ENCODE measurements at places on chromosomes 5 and 9. TPM values are rescaled to one million over a fixed set of nuclear protein-coding genes. Genes with fewer than 3 reads are reported as not detected.

The DBH gene
- total RNA-seq, result 1.8 TPM

GRCh38 chr9:121735793-121736770 lies 84.6 kb downstream of the DAB2IP start:
- H3K4me1 ChIP-seq, result peaks cover 58% of the 10 kb centered on the region
- no peaks in the 10 kb centered on the region for H3K36me3 ChIP-seq
- DNase-seq, result peak; percentile 75
- peaks cover 18% of the 10 kb centered on the region for H3K27me3 ChIP-seq

GRCh38 chr5:6439588-6440550 lies 8.8 kb upstream of the UBE2QL1 start:
- H3K27me3 ChIP-seq, result peaks cover 2% of the 10 kb centered on the region
- no peaks in the 10 kb centered on the region for H3K36me3 ChIP-seq
- H3K4me3 ChIP-seq, result no peak overlapping the region
- no peak overlapping the region for H3K27ac ChIP-seq
- DNase-seq, result no peak

- no peaks in the 10 kb centered on the region for H3K4me1 ChIP-seq
- DNase-seq, result no peak
- H3K27me3 ChIP-seq, result no peaks in the 10 kb centered on the region
- no peak overlapping the region for H3K4me3 ChIP-seq
- H3K27ac ChIP-seq, result no peak overlapping the region
- no peaks in the 10 kb centered on the region for H3K36me3 ChIP-seq
Observed at GRCh38 chr5:166625210-166625865, 1666.1 kb upstream of the WWC1 start.

GRCh38 chr5:77633207-77633675 lies 5.3 kb downstream of the OTP start:
- H3K27ac ChIP-seq, result no peak overlapping the region
- H3K4me3 ChIP-seq, result peak overlapping the region; percentile 31
- DNase-seq, result no peak
- H3K36me3 ChIP-seq, result no peaks in the 10 kb centered on the region
- peaks cover 41% of the 10 kb centered on the region for H3K27me3 ChIP-seq

- H3K4me3 ChIP-seq, result no peak overlapping the region
- H3K27me3 ChIP-seq, result no peaks in the 10 kb centered on the region
- no peak for DNase-seq
- H3K36me3 ChIP-seq, result no peaks in the 10 kb centered on the region
- H3K27ac ChIP-seq, result no peak overlapping the region
- H3K4me1 ChIP-seq, result peaks cover 12% of the 10 kb centered on the region
Observed at GRCh38 chr9:14278291-14278721, 35.6 kb downstream of the NFIB start.

The TRPM3 gene
- total RNA-seq, result 3.3 TPM

DNA sequence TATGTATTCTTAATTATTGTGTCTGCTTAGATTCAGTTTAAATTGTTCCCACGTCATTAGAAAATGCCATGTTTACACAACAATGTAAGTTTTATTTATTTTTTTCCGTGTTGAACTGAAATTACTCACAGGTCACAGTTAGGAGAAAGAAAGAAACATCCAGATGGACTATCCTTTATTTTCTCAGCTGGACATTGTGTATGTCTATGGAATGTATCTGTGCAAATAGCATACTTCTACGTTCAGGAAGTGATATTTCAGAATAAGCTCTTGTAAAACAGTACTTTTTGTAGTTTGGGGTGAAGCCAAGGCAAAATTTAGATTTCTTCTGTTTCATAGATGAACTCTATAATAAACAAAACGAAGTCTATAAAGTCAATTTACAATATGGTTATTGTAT lies 249.0 kb upstream of the ZNF608 start:
- no peaks in the 10 kb centered on the region for H3K27me3 ChIP-seq

DNA sequence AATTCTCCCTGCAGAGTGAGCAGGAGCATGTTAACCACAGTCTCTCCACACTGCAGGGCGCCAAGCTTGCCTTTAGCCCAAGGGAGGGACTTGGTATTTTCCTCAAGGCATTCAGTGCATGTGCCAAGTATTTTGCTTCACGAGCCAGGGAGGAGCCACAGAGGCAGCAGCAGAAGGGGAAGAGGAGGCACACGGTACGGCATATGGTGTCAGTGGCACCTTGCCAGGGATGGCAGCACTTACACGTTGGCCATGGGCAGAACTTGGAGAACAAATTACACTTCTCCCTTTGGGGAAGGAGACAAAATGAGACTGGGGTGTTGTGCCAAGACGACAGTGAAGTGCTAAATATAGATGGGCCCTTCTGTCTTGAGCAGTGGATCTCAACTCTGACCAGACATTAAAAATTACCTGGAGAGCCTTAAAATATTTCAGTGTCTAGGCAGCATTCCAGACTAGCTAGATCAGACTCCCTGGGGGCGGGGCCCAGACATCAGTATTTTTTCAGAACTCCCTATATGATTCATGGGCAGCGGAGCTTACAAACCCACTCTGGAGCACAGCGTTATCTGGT lies 155.8 kb downstream of the DRD1 start:
- H3K4me1 ChIP-seq, result no peaks in the 10 kb centered on the region
- peaks cover 3% of the 10 kb centered on the region for H3K27me3 ChIP-seq
- no peak for DNase-seq

The ZFR gene
- 84.5 TPM for total RNA-seq

The GRM6 gene
- not detected for total RNA-seq

The NMUR2 gene
- total RNA-seq, result not detected

DNA sequence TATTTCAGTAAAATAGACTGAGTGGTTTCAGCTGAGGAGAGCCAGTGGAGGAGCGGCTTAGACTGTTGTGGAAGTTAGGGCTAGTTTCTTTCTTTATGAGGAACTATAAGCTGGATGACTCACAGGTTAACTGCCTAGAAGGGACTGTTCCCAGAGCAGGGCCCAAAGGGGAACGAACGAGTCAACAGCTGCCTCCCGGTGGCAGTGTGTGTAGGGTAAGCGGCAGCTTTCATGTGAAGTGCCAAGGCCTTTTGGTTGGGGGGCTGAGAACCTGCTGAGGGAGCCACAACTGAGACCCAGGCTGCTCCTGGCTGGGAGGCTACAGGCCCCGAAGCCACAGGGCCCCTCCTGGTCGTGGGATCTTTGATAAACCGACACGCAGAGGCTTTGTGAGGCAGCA lies 7.0 kb downstream of the SQSTM1 start:
- H3K4me1 ChIP-seq, result peaks cover 20% of the 10 kb centered on the region
- H3K27ac ChIP-seq, result peak overlapping the region; percentile 52
- H3K36me3 ChIP-seq, result peaks cover 17% of the 10 kb centered on the region
- H3K27me3 ChIP-seq, result peaks cover 6% of the 10 kb centered on the region
- peak; percentile 33 for DNase-seq

DNA sequence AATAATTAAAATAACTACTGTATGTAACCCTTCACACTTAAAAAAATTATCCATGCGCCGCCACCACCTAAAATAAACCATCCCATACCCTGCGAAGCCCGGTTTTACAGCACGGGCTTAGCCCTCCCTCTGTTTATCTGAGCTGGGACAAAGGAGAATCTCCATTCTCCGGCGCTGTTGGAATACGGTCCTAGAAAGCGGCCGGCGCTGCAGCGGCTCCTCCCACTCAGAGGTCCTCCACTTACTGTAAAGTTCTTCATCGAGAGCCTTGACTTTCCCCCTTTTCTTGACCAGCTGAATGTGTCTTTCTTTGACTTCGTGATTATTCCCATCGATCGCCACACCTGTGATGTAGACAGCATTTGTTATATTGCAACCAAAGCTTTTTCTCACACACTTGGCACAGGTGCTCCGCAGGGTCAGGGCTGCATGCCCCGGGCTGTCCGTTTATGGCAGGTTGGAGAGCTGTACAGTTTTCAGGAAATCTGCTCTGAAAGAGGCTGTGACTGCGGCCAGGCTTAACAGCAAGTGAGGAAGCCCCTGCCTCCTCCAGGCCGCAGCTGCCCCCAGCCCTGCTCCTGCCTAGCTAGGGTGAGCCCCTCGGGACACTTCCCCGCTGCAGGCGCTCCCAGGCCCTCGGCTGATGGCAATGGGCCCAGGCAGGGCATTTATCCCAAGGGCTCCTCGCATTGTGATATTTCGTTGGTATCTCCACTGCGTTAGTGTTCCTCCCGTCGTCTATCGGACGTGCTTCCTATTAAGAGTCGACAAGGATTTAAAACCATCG lies 16.7 kb downstream of the GFPT2 start:
- no peak overlapping the region for H3K4me3 ChIP-seq
- H3K4me1 ChIP-seq, result peaks cover 2% of the 10 kb centered on the region
- H3K36me3 ChIP-seq, result no peaks in the 10 kb centered on the region
- H3K27me3 ChIP-seq, result peaks cover 8% of the 10 kb centered on the region
- DNase-seq, result peak; percentile 66

DNA sequence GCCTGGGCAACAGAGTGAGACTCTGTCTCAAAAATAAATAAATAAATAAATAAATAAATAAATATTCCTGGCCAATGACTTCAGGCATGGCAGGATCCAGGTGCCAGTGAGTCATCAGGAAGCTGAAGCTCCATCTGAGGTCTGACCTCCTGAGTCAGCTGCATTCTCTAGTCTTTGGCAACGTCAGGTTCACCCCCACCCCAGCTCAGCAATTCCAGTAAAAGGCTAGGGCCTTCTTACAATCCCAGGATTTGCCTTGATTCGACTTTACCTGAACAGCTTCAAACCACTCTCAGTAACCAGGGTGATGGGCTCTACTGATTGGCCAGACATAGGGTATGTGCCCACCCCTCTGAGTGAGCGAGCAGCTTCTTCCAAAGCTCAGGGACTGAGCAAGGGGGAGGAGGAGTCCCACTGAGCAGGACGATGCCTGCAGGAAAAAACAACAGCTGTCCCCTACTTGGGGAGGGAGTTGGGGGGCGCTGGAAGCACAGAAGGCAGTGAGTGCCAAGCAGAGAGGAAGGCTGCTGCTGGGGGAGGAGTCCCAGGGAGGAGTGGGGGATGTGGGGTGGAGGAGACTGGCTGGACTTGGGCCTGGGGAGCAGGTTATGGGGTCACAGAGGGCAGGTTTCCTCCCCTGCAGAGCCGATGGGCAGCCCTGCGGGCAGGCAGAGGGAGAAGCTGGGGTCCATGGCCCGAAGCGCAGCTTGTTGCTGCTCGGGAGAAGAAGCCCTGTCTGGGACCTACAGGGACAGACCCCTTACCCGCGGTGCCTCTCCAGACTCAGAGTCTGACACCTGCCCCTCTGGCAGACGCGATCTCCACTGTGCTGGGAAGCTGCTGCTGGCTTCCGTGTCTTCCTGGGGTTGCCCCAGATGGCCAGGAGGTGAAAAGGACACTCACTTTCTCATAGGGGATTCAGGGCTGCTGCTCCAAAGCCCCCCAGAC lies 25.9 kb upstream of the UNC5A start:
- peak overlapping the region; percentile 49 for H3K4me3 ChIP-seq
- H3K27ac ChIP-seq, result peak overlapping the region; percentile 48
- H3K4me1 ChIP-seq, result peaks cover 8% of the 10 kb centered on the region
- no peaks in the 10 kb centered on the region for H3K36me3 ChIP-seq
- H3K27me3 ChIP-seq, result peaks cover 6% of the 10 kb centered on the region

DNA sequence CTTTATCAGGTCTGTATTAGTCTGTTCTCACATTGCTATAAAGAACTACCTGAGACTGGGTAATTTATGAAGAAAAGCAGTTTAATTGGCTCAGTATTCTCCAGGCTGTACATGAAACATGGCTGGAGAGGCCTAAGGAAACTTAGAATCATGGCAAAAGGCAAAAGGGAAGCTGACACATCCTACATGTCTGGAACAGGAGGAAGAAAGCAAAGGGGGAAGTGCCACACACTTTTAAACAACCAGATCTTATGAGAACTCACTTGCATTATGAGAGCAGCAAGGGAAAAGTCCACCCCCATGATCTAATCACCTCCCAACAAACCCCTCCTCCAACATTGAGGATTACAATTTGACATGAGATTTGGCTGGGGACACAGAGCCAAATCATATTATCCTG lies 132.1 kb downstream of the PCSK1 start:
- H3K36me3 ChIP-seq, result peaks cover 22% of the 10 kb centered on the region
- H3K4me1 ChIP-seq, result peaks cover 9% of the 10 kb centered on the region
- no peak for DNase-seq

DNA sequence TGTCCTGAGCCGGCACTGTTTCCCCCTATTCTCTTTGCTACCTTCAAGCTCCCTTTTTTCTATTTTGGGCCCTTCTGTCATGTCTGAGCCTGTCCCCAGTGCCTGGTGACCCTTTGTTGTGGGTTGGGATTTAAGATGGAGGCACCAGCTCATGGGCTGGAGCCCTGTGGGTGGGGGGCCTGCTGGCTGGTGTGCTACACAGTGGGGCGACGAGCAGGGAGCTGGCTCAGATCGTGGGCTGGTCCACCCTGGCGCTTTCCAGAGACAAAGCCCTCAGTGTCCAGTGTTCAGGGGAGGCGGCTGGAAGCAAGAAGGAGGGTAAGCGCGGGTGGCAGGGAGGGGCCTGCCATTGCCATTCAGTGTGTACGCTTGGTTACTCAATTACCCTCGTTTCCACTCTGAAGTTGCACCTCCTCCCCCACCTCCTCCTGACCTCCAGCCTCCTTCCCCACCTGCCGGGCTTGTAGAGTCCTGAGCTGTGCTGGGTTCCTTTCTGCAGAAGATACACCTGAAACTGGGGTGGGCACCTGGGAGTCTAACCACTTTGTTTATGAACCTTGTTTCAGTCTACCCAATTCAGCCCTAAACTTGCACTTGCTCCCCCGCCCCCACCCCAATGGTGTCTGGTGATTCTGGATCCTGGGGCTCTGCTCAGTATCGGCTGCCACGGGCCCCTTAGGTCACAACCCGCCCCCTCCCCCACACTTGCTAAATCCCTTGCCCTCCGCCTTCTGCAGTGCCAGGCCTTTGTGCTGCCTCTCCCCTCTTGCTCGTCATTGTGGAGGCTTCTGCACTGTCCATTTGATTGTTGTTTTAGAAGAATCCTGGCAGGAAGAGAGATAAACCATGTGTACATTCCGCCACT lies 49.9 kb downstream of the MVB12B start:
- H3K27ac ChIP-seq, result peak overlapping the region; percentile 67
- peak overlapping the region; percentile 43 for H3K4me3 ChIP-seq
- peaks cover 41% of the 10 kb centered on the region for H3K4me1 ChIP-seq
- H3K27me3 ChIP-seq, result peaks cover 3% of the 10 kb centered on the region
- no peak for DNase-seq

DNA sequence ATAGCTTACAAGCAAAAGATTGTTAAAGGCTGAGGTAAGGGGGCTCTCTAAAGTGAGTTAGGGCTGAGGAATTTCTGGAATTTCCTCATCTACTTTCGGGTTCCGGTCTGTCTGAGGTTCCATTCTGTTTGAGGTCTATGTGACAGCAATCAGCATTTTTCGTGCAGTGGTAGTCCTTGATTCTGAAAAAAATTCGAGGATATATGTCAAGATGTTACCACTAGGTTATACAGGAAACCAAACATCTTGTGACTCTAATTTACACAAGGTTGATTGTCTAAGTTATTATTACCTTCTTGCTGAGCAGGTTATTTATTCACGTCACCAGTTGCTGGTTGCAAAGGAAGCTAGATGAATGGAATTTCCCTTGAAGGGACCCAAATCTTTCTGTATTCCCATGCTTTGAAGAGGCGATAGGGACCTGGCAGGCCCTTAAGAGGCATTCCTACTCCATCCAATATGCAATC lies 35.2 kb downstream of the RLN2 start:
- DNase-seq, result no peak
- H3K4me3 ChIP-seq, result no peak overlapping the region
- H3K4me1 ChIP-seq, result no peaks in the 10 kb centered on the region
- no peak overlapping the region for H3K27ac ChIP-seq
- no peaks in the 10 kb centered on the region for H3K27me3 ChIP-seq
- H3K36me3 ChIP-seq, result no peaks in the 10 kb centered on the region

The CXXC5 gene
- total RNA-seq, result 130 TPM

The TNFSF8 gene
- not detected for total RNA-seq

The CCDC192 gene
- total RNA-seq, result not detected

GRCh38 chr9:96514108-96514799 lies 64.3 kb downstream of the HABP4 start:
- H3K36me3 ChIP-seq, result no peaks in the 10 kb centered on the region
- H3K27ac ChIP-seq, result peak overlapping the region; percentile 8
- peaks cover 29% of the 10 kb centered on the region for H3K4me1 ChIP-seq
- no peak overlapping the region for H3K4me3 ChIP-seq
- peaks cover 4% of the 10 kb centered on the region for H3K27me3 ChIP-seq
